OCI-LY7 (cell line): ENCODE measurements at places on chromosomes 16 and 17. TPM values are rescaled to one million over a fixed set of nuclear protein-coding genes. Genes with fewer than 3 reads are reported as not detected.

The CCDC154 gene
- total RNA-seq = 1.1 and 2.5 TPM in 2 replicates

The DNAAF8 gene
- total RNA-seq = 1.1 TPM in 1 of 2 replicates, not detected in the other

The SPATA22 gene
- total RNA-seq = not detected in 2 replicates

The PLA2G10 gene
- 0.39 TPM in 1 of 2 replicates, not detected in the other for total RNA-seq

The ADAM11 gene
- total RNA-seq = 1.1 and 1.4 TPM in 2 replicates

GRCh38 chr16:51453251-51453650 lies 302.2 kb upstream of the SALL1 start:
- no peak for DNase-seq

- no peak for DNase-seq
These were observed 4.2 kb upstream of the SPAG9 start for GRCh38 chr17:51124640-51125503.

- no peak for DNase-seq
These were observed 4.4 kb downstream of the SMG6 start for GRCh38 chr17:2299136-2299535.

- DNase-seq = no peak
These were observed 7.5 kb downstream of the ZSCAN10 start for GRCh38 chr16:3091551-3091950.

DNA sequence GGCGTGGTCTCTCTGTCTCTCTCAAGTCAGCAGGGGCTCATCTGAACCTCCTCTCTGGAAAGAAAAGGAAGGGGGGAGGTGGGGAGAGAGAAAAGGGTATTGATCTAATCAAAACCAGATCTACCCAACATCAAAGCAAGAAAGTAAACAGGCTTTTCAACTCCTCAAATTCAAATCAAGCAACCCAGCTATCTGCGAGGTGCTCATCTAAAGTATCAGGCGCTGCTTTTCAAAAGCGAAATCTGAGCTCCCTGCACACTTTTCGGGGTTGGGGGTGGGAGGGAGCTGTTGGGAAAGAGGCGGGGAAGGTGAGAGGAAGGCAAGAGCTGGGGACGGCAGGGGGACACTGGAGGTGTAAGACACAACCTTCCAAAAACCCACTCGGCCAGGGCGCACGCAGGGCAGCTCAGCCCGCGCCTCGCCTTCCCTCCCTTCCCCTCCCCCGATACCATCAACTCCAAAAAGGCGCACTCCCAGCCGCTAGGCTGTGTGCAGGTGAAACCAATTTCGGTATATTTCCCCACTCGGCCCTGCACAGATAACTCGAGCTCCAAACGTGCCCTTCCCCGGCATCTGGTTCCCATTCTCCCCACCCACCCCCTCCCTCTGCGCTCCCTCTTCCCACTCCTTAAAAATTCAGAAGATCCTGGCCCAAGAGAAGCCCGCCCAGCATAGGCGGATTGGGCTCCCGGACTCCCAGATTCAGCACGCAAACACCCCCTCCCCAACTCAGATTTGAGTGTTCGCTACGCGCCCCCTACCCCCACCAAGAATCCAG lies 2.6 kb downstream of the AXIN2 start:
- no peak for DNase-seq

- no peak for DNase-seq
These were observed 21.2 kb downstream of the SLC16A3 start for GRCh38 chr17:82249896-82250581.

GRCh38 chr17:32350666-32351418 lies 885 bp downstream of the ZNF207 start:
- DNase-seq = peak; percentile 72

- no peak for DNase-seq
These were observed 14.6 kb upstream of the DHX8 start for GRCh38 chr17:43469145-43469544.

- DNase-seq = no peak
These were observed 49.7 kb downstream of the NF1 start for GRCh38 chr17:31144428-31144827.

DNA sequence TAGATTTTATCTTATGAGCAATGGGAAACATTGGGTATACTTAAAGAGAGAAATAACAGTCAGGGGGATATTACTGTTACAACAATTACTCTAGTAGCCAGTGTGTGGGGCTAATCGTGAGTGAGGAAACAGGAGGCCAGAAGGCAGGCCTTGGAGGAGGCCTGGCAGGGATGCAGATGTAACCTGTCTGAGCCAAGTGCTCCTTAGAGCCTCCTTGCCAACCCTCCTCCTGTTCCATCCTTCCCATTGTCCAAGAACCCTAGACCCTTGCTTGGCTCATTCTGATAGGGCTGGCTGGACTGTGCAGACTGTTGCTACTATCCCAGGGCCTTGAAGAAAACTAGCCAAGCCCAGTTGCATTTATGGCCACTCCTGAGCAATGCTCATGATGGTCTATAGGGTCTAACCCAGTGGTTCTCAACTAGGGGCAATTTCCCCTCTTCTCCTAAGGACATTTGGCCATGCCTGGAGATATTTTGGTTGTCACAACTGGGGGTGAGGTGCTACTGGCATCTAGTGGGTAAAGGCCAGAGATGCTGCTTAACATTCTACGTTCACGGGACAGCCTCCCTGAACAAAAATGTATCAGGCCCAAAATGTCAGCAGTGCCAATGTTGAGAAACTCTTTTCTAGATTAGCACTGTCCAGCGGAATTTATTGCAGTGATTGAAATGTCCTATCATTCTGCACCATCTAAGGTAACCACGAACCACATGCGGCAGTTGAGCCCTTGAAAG lies 24.4 kb upstream of the WSCD1 start:
- no peak for DNase-seq

DNA sequence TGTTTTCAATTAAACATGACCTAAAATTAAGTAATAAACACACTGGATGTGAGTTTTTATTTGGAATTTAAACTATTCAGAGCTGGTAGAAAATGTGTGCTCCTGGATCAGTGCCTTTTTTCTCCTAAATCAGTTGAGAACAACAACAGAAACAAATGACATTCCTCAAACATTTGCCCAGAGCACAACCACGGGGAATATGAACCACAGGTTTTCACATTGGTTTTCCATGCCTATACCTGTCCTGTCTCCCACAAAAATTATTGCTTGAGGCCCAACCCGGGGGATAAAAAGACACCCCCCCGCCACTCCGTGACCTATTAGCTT lies 6.8 kb downstream of the HSBP1 start:
- DNase-seq = no peak

DNA sequence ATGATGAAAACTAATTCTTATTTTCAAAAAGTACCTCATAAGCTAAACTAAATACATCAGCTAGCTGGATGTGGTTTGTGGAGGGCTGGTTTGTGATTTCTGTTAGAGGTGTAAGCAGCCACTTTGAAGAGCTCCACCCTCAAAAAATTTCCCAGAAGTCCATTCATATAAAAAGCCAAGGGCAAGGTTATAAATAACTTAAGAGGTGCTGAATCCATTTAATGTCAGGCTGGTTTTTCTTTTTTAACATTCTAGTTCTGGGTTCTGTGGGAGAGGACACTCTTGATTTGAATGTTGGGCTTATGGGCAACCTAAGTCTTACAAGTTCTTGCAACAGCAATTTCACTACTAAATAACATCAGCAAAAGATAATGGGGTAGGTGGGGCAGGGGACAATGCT lies 3.4 kb upstream of the WIPI1 start:
- peak; percentile 51 for DNase-seq

GRCh38 chr16:85891776-85892166 lies 7.2 kb upstream of the IRF8 start:
- DNase-seq = no peak

DNA sequence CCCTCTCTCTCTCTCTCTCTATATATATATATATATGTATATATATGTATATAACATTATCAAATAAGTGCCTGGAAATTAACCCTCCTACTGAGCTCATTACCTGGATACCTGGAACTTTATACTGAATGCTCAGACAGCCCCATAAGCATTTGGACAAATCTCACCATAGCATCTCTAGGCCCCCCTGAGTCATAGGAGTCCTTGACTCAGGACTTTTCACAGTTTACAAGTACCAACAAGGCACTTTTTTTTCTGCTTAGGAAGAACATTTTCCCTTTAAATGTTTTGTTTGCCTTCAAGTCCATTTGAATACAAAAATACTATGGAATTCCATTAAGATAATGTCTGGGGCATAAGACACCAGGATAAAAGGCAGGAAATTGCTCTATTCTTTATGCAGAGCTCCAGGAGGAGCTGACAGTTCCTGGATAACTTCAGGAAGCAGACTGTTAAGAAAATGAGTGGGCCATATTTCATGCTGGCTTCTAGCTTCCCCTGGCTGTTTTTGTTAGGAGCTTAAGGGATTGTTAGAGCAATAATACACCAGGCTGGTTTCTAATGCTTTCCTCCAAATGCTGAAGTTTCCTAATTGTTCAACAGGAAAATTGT lies 171.7 kb upstream of the ASIC2 start:
- no peak for DNase-seq

- DNase-seq = peak; percentile 72
These were observed 19.1 kb upstream of the ZNF594 start for GRCh38 chr17:5210614-5211252.

DNA sequence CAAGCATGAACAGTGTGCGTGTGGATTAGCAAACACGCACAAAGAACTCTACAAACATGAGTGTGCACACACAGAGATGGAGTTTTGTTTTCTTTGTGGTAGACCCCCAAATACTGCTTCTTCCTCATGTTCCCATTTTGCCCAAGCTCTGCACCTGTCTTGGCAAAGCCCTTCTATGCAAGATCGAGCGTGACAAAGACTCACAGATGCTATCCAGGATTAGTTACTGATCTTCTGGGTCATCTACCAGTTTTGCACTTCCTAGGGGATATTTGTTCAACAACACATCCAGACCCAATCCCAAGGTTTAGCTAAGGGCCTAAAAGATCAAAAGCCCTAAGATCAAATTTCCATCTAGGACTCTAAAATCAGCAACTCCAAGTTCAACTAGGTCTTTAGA lies 16.0 kb downstream of the LRRC36 start:
- DNase-seq = no peak

- DNase-seq = peak; percentile 42
These were observed 3.3 kb upstream of the FASN start for GRCh38 chr17:82101301-82101715.

DNA sequence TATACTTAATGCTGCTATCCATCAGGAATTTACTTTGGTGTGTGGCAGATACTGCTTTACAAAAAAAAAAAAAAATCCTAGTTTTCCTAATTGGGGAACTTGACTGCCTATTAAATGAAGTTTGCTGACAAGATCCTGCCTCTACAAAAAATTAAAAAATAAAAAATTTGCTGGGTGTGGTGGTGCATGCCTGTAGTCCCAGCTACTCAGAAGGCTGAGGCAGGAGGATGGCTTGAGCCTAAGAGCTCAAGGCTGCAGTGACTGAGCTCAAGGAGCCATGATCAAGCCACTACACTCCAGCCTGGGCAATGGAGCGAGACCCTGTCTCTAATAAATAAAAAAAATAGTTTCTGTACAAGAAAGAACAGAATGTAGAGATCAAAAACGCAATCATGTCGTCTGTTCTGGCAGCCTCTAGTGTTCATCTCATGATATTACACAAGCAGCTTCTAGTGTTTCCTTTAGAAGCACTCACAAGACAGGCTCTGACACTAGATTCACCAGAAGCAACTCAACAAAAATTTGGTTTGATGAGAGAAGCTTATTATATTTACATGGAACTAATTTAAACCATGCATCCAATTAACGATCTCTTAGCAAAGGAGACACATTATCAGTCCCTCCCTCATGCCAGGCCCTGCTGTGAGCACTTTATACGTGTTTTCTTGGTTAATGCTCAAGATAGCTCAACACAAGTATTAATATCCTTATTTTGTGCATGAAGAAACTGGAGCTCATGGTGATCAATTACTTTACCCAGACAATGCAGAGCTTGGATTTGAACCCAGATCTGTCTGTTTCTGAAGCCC lies 6.8 kb upstream of the KRTAP17-1 start:
- DNase-seq = peak; percentile 46

- DNase-seq = no peak
These were observed 35.6 kb downstream of the NLRC3 start for GRCh38 chr16:3541527-3542155.

- no peak for DNase-seq
These were observed 73.6 kb downstream of the IL21R start for GRCh38 chr16:27475561-27475960.
